ENCODE measurements at places on chromosomes 6 and 20.

DNA sequence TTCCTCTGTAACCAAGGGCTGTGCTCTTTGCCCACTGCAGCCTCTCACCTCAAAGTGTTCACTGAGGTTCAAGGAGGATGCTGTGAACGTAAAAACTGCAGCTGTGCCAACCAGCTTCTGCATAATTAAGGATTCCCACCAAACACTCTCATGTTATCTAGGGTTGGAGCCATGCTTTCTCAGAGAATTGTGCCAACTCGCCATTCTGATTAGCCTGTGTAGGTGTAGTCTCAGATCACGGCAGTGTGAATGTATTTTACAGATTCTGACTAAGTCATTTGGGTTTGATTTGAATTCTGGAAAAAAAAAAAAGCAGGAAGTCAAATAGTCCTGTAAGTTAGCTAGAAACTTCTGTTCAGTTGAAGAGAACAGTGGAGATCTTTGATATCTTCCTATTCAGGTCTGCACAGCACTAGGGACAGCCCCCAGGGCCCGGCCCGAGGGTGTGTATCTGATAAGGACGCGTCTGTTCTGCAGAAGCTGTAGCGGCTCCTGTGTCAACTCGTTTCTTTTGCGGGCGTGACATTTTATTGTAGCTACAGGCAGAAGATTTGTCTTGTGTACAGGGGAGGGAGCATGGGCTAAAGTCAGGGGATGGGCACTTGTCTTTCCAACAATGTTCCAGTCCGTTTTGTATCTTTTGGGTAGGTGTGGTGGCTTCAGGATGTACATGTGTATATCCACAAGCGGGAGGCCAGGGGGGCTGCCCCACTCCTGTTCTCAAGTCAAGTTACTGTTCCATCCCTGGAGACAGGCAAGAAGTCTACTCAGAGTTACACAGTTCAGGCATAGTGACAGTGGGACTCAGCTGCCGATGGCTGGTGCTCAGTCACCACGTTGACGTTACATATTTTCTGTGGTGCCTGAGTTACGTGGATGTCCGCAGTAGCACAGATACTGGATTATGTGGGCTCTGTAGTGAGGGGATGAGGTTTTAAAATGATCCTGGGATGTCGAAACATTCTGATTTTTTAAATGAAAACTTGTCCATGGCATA lies 12.4 kb downstream of the IRF4 start:
- DNase-seq: peak; percentile 54

GRCh38 chr20:44544263-44544662 lies 22.4 kb upstream of the SERINC3 start:
- DNase-seq: no peak

- DNase-seq: no peak
Measured at GRCh38 chr20:25006431-25007167, 14.0 kb upstream of the APMAP start.

- DNase-seq: peak; percentile 22
Measured at GRCh38 chr6:33761922-33762629, 15.4 kb upstream of the IP6K3 start.

- no peak for DNase-seq
Measured at GRCh38 chr6:151292974-151293687, 53.4 kb downstream of the AKAP12 start.
